ENCODE measurements at places on chromosomes 2 and 18.

- no peak for DNase-seq
Measured at GRCh38 chr2:2873450-2873811, 504.2 kb downstream of the EIPR1 start.

- DNase-seq, result no peak
Measured at GRCh38 chr2:237449193-237449881, 35.4 kb upstream of the COL6A3 start.

DNA sequence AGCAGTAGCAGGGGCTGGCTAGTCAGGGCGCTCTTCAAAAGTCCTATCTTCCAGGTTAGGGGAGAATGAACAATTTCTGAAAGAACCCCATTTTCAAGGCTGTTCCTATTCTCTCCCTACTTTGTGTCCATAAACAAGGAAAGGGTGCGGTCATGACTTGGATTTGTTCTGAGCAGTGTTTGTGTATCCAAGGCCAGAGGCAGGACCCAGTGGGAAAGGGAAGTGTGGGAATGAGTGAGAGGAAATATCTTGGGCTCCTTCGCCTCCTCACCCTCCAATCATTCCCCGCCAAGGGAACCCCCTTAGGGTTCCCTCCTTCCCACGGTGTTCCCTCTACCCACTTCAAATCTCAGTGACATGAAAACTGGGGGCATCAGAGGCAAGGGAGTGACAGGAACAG, 25.5 kb upstream of the SPTBN1 start:
- DNase-seq, result no peak

- no peak for DNase-seq
Measured at GRCh38 chr2:2889646-2890045, 488.0 kb downstream of the EIPR1 start.

- no peak for DNase-seq
Measured at GRCh38 chr2:173393186-173393585, 38.5 kb downstream of the CDCA7 start.

DNA sequence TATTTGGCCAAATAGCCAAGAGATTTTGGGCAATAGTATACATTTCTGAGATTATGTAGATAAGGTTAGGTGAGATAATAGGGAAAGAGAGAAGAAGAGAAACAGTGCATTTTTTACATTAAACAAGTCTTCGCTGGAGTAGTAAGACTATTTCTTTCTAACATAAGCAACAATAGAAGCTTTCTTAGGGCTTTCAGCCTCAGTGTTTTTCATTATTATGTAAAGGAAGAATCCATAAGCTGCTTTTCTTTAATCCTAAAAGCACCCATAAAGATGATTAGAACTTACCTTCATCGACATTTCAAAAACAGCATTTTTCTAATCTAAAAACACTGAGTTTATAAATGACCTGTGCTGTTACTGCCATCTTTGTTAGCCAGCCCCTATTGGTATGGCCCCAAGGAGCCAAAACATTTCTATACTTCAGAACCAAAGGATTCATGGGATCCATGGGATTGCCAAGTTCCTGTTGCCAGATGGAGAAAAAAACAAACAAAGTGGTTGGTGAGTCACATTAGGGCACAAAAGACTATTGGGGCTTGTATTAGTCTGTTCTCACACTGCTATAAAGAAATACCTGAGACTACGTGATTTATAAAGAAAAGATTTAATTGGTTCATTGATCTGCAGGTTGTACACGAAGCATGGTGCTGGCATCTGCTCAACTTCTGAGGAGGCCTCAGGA, 88.2 kb downstream of the SCG2 start:
- DNase-seq, result no peak

DNA sequence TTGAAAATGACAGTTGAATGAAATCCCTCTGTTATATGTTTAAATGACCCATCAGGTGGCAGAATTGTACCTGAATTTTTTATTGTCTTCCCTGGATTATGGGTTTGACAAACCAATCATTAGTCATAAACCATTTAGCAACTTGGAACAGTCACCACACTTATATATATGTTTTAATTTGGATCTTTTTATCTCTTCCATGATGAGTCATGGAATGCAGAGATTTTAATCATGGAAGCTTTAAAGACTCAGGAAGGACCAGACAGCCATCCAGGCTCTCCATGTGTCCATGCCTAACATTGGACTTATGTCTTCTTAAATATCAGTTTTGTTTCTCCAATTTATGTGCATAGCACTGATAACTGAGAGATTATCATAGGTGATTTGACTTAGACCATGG, 188.3 kb upstream of the ZSWIM2 start:
- DNase-seq, result no peak

- no peak for DNase-seq
Measured at GRCh38 chr2:38509947-38510326, 92.8 kb downstream of the HNRNPLL start.

- DNase-seq, result no peak
Measured at GRCh38 chr2:34656632-34657031, 1057.5 kb upstream of the FAM98A start.

GRCh38 chr2:241943209-241943850, 73.8 kb downstream of the RTP5 start:
- DNase-seq, result no peak

GRCh38 chr2:17355608-17356329, 162.5 kb downstream of the RAD51AP2 start:
- DNase-seq, result no peak

- no peak for DNase-seq
Measured at GRCh38 chr2:233379034-233379433, 24.7 kb downstream of the DGKD start.

DNA sequence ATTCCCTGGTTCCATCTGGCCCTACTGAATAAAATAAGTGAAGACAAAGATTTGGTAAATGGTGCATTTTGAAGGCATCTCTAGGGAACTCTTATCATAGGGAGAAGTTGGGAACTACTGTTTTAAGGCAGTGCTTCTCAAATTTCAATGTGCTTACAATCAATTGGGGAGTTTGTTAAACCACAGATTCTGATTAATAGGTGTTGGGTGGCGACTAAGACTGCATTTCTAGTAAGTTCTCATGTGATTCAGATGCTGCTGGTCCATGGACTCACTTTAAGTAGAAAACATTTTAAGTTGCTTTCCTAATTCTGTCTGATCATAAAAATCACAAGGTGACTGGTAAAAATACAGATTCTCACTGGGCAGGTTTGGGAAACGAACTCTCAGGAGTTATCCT, 14.6 kb downstream of the FARSB start:
- DNase-seq, result no peak

DNA sequence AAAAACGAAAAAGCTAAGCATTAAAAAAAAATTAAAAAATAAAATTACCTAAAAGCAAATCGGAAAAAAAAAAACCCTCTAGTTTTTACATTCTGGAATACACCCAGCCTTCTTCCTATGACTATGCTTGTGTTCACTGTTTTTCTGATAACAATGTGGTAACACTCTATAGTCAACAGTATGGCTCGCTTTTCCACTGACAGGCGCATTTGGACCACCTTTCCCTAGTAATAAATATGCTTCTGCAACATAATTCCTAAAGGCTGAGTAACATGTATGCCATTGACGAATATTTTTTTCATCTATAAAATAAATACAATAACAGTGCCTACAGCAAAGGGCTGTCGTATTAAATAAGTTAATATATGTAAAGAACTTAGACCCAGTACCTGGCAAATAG, 27.9 kb downstream of the NOL10 start:
- DNase-seq, result no peak

DNA sequence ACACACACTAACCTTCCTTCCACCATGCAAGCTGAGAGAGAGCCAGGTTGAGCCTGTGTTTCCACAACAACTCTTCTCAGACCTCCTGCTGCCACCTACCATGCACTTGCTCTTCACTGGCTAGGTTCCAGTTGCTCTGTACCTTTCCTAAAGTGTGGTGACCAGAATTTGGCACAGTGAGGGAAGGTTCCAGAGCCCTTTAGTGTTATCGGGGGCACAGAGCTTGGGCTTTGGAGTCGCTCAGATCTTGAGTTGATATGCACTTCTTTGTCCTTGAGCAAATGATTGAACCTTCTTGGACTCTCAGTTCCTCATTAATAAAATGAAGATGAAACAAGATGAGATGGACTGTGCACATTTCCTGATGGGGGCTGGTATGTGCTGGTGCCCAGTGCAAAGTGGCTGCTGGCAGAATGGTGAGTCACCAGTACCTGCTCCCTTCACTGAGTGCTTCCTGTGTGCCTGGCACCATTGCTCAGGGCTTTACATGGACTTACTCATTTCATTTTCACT, 47.1 kb downstream of the NEDD4L start:
- DNase-seq, result no peak

GRCh38 chr2:32565902-32566301, 61.9 kb upstream of the TTC27 start:
- DNase-seq, result no peak

GRCh38 chr2:73716543-73717250, 20.4 kb downstream of the TPRKB start:
- DNase-seq, result no peak

DNA sequence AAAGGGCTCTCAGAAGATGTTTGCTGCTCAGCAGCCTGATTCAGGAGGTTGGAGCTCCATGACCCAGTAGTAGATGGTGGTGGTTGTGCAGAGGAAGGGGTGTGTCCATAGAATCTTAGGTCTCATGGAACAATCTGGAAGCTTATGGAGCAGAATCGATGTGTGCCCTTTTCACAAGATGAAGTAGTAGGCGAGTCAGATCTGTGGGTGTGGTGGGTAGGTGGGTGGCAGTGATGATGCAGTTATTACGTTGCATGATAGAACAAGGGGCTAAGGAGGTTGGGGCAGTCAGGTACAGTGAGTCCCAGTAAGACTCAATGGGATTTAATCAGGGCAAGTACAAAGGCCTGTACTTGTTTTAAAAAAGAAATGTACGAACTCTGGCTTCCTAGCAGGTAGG, 9.1 kb downstream of the TET3 start:
- no peak for DNase-seq

GRCh38 chr2:203824057-203824456, 43.5 kb upstream of the CTLA4 start:
- no peak for DNase-seq

GRCh38 chr2:234447963-234448362, 48.9 kb downstream of the ARL4C start:
- no peak for DNase-seq

DNA sequence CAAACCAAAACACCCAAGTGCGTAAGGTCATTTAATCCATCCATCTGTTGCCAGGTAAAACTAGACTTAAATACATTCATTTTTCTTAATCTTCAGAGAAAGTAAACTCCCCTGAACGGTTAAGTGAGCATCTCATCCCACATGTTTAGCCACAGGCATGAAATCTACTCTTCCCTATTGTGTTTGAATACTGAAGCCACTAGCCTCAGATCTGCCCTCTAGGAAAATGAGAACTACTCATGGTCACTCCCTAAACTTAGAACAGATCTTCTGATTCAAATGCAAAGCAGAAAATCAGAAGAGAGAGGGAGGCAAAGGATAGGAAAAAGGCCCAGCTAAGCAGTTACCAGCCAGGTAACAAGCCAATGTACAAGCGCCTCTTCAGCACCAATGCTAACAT, 7.1 kb downstream of the TMEM247 start:
- DNase-seq, result no peak

DNA sequence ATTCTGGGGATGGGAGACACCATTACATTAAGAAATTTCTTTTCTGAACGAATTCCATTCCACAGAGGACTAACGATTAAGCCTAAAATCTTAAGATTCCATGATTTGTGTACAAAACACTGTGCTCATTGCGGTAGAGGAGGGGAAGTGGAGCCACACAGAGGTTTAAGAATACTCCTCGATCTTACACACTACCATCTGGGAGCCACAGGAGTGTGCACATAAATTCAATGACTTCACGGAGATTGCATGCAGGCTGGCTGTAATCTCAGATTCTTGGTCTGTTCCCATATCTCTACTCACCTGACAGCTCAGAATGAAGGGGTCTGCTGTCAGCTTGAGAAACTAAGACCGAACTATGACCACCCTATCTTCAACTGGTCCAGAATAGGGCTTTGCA, 762 bp downstream of the VPS4B start:
- no peak for DNase-seq

- no peak for DNase-seq
Measured at GRCh38 chr18:76765649-76766048, 56.7 kb upstream of the ZNF236 start.

DNA sequence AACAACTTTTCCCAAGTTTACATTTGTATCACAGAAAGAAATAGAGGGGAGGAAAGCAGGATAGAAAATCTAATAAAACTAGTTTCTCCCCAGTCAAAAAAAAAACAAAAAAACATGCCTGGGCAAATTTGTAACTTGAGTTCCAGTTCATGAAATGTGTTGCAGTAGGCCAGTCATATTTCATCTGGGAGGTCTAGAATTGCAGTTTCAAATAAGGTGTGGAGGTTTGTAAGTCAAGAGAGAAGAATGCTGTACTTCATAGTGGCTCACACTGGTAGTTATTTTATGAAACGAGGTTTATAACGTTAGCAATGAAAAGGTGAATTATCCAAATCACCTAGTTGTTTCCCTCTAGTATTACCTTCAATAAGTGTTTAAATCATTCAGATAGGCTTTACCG, 1313.9 kb upstream of the SLC39A10 start:
- no peak for DNase-seq

DNA sequence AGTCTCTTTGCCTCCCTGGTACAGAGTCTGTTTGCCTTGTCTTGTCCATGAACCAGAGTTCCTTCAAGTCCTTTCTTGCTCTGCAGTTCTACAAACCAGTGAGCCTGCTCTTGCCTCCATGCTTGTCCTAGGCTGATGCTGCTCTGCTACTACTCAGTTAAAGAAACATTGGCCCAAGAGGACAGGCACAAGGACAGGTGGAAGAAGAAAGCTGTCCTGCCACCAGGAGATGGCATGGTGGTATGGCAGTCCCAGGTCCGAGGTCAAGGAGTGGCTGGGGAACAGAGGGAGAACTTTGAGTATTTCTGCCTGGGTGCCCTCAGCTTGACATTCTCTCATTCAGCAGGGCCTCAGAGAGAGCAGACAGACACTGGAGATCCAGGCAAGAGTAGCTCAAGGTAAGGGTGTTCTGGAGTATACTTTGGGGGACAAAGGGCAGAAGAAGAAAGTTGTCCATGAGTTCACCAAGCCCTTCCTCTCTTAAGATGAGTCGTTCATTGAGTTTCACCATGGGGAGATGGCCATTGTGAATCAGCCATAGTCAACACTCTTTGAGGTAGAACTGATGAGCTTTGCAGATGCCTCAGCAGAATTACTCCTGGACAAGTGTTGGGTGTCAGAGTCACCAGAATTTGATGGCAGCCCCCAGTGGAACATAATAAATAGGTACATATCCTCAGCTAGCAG, 20.4 kb downstream of the TTC32 start:
- no peak for DNase-seq

DNA sequence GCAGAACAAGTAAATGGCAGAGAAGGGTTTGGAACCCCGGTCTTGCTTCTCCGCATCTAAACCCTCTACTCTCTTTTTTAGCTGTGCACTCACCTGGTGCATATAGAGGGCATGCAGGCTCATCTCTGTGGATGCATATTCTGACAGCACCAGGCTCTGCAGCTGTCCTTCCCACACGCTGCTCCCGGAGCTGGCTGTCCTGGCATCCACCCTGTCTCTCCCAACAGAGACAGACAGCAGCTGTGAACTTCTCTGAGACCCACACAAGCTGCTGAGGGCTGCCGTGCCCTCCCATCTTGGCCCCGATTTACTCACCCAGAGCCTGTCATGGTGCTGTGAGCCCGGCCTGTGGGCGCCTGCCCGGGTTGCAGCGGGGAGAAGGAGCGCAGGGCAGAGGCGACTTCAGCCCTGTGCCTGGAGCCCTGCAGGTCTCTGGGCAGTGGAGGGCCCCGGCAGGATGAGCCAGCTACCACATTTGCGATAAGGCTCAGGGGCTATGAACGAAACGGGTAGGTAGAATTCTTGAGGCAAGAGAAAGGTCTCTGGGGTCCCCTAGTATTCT, 3.3 kb upstream of the ABCB6 start:
- DNase-seq, result no peak
